CD4-positive, alpha-beta memory T cell (primary cell): ENCODE measurements at places on chromosomes 12 and 14. TPM values are rescaled to one million over a fixed set of nuclear protein-coding genes. Genes with fewer than 3 reads are reported as not detected.

DNA sequence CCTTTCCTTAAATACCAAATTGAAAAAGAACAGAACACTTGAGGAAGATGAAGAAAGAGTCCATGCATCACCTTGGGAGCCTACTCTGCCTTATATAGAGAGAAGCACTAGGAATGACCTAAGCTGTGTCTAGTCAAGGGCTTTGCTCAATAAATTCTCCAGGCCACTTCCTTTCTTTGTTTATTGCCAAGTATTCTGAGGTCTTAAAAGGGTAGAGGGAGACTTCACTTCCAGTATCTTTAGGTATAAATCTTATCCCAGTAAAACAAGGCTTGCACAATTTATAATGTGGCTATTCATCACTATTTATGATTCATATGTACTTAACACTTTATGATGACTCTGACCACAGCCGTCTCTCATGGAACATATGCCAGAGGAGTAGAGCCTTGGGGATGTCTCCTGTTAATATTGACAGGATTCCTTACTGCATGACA, 85.1 kb upstream of the ARHGAP5 start:
- no peak for DNase-seq
- no peak overlapping the region for H3K4me3 ChIP-seq
- no peaks in the 10 kb centered on the region for H3K36me3 ChIP-seq
- H3K27me3 ChIP-seq = no peaks in the 10 kb centered on the region
- H3K27ac ChIP-seq = no peak overlapping the region
- no peaks in the 10 kb centered on the region for H3K4me1 ChIP-seq

GRCh38 chr12:121804417-121805111, 755 bp downstream of the SETD1B start:
- peaks cover 34% of the 10 kb centered on the region for H3K4me1 ChIP-seq
- H3K27me3 ChIP-seq = no peaks in the 10 kb centered on the region
- DNase-seq = peak; percentile 54
- H3K27ac ChIP-seq = peak overlapping the region; percentile 78
- H3K4me3 ChIP-seq = peak overlapping the region; percentile 89
- peaks cover 19% of the 10 kb centered on the region for H3K36me3 ChIP-seq

DNA sequence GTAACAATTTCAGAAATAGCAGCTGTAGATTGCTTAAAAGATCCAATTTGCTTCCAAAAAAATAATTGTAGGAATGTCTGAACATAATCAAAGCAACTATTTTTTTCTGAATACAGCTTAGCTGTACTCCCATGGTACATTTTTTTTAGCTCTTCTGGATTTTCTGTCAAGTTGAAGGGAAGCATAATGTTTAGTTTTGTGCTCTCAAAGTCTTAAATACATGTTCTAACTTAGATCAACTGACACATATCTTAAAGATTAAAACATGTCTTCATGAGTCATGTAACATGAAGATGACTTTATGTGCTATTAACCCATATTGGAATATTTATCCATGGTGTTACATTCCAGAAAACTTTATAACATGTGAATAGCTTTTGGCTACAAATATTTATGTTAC, 255.7 kb downstream of the BTG1 start:
- no peak overlapping the region for H3K27ac ChIP-seq
- no peaks in the 10 kb centered on the region for H3K27me3 ChIP-seq
- no peak for DNase-seq
- H3K4me1 ChIP-seq = no peaks in the 10 kb centered on the region

DNA sequence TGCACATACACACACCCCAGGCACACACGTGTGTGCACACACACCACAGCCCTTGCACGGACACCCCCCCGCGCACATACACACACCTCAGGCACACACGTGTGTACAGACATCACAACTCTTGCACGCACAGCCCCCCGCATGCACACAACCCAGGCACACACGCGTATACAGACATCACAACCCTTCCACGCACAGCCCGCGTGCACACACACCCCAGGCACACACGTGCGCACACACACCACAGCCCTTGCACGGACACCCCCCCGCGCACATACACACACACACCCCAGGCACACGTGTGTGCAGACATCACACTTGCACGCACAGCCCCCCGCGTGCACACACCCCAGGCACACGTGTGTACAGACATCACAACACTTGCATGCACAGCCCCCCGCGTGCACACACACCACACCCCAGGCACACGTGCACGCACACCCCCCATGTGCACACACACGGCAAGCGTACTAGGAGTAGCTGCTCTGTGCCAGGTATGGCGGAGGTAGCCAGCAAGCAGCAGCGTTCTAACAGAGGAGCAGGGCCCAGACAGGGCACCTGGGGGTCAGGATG, 18.2 kb upstream of the ANKLE2 start:
- no peak overlapping the region for H3K27ac ChIP-seq
- H3K4me3 ChIP-seq = no peak overlapping the region
- no peak for DNase-seq

DNA sequence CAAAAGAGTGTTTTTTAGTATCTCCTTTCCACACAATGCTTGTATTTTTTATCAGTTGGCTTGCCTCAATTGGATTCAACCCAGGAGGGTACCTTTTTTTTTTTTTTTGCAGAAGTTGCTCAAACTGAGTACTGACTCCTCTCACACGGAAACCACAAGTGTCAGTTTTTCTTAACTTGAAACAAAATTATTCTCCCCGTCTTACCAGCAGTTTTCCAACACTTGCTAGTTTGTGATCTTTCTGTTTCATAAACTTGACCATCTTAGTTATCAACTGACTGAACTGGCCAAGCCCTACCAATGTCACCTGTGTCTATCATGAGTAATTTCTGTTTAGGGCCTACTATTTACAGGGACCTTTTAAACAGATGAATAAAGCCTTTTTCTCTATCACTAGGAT, 34.1 kb upstream of the ITPR2 start:
- no peaks in the 10 kb centered on the region for H3K36me3 ChIP-seq
- no peak for DNase-seq
- peaks cover 5% of the 10 kb centered on the region for H3K4me1 ChIP-seq
- H3K4me3 ChIP-seq = no peak overlapping the region
- no peak overlapping the region for H3K27ac ChIP-seq
- H3K27me3 ChIP-seq = no peaks in the 10 kb centered on the region

DNA sequence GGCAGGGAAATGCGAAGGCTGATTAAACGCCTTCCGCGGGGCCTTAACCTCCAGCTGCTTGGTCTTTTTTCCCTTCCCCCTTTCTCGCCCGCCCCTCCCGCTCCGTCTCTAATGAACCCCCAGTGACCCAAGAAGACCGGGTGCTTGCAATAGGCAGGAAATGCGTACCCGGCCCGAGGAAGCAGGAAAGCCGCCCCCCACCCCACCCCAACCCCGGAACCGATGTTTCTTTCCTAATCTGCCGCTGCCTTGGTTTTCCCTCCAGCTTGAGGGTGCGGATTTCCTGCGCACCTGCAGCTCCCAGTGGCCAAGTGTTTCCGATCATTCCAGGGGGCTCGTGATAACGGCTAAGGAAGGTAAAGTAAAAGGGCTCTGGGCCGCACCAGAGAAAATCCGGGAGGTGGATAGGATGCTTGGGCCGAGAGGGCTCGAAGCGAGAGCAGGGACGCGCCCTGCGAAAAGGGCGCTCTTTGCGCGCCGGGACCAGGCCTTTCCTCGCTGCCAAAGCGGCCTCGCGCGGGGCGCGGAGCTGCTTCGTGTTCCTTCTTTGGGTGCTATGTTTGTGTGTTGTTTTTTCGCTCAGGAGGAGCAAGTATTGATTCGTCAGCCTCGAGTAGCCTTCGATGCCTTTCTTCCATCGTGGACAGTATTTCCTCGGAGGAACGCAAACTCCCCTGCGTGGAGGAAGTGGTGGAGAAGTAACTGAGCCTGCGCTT, 983 bp downstream of the MYF6 start:
- no peak overlapping the region for H3K4me3 ChIP-seq
- H3K36me3 ChIP-seq = no peaks in the 10 kb centered on the region
- no peaks in the 10 kb centered on the region for H3K4me1 ChIP-seq
- no peaks in the 10 kb centered on the region for H3K27me3 ChIP-seq
- no peak for DNase-seq

- H3K27me3 ChIP-seq = peaks cover 3% of the 10 kb centered on the region
- no peak overlapping the region for H3K4me3 ChIP-seq
These were observed 7.8 kb downstream of the ZDHHC22 start for GRCh38 chr14:77133720-77134338.

DNA sequence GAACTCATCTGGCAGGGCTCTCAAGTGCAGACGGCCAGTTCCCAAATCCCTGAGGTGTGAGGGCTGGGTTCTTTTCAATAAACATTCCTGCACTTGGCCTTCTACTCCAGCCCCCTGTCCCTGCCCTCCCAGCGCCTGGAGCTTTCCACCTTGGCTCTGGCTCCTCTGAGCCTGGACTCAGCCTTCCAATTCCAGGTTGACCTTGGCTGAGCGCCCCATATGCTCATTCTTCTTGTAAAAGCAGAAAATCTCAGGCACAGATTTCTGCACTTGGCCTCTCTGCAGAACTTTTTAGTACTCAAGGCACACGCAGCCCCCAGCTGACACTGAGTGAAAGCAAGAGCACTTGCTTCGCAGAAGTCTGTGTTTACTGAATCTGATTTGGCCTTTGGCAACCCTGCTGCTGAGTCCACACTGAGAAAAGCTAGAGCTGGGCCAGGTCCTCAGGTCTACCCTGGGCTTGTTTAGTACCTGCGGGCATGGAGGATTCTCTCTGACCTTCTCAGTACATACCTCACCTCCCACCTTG, 222.7 kb downstream of the MSRB3 start:
- H3K36me3 ChIP-seq = no peaks in the 10 kb centered on the region
- no peaks in the 10 kb centered on the region for H3K27me3 ChIP-seq
- H3K4me3 ChIP-seq = no peak overlapping the region
- no peaks in the 10 kb centered on the region for H3K4me1 ChIP-seq
- no peak overlapping the region for H3K27ac ChIP-seq

DNA sequence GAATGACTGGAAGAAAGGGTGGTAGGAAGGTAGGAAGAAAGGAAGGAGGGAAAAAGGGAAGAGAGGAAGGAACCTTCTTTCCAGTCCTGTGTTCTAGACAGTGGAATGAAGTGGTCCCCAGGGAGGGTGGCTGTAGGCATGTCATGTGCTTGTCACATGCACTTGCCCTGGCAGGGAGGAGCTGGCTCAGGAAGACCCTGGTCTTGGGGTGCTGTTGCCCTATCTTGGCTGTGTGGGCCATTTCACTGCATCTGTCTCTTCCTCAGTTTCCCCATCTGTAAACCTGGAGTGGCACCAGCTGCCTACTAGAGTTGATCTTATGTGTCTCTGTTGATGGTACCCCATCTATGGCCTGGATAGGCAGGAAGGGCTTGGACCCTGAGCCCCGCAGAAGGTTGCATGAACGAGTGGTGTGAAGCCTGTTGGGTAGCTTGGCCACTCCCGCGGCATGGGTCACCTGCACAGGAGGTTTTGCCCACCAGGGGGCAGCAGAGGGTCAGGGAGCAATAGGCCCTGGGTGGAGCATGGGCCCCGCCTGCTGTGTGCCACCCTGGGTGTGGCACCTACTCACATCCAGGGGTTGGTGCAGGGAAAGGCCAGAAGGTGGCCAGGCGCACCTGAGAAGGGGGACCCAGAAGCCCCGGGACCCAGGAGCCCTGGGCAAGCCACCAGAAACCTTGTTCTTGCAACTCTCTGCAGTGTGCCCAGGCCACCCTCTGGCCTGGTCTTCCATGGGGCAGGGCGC, 25.1 kb downstream of the MEG3 start:
- no peak overlapping the region for H3K4me3 ChIP-seq
- DNase-seq = peak; percentile 61
- H3K4me1 ChIP-seq = peaks cover 9% of the 10 kb centered on the region
- no peak overlapping the region for H3K27ac ChIP-seq

The OTUB2 gene
- 0.67 TPM for total RNA-seq

The RD3L gene
- not detected for total RNA-seq

The MANSC4 gene
- total RNA-seq = not detected

The CCDC92 gene
- 35.6 TPM for total RNA-seq
